ENCODE measurements at places on chromosomes 5 and 9. TPM values are rescaled to one million over a fixed set of nuclear protein-coding genes. Genes with fewer than 3 reads are reported as not detected.

NR5A1 gene
- 0.05 TPM for polyA plus RNA-seq

C7 gene
- polyA plus RNA-seq: 143 TPM

GABRB2 gene
- 1.8 TPM for polyA plus RNA-seq

SH2D3C gene
- polyA plus RNA-seq: 13.8 TPM

DNA sequence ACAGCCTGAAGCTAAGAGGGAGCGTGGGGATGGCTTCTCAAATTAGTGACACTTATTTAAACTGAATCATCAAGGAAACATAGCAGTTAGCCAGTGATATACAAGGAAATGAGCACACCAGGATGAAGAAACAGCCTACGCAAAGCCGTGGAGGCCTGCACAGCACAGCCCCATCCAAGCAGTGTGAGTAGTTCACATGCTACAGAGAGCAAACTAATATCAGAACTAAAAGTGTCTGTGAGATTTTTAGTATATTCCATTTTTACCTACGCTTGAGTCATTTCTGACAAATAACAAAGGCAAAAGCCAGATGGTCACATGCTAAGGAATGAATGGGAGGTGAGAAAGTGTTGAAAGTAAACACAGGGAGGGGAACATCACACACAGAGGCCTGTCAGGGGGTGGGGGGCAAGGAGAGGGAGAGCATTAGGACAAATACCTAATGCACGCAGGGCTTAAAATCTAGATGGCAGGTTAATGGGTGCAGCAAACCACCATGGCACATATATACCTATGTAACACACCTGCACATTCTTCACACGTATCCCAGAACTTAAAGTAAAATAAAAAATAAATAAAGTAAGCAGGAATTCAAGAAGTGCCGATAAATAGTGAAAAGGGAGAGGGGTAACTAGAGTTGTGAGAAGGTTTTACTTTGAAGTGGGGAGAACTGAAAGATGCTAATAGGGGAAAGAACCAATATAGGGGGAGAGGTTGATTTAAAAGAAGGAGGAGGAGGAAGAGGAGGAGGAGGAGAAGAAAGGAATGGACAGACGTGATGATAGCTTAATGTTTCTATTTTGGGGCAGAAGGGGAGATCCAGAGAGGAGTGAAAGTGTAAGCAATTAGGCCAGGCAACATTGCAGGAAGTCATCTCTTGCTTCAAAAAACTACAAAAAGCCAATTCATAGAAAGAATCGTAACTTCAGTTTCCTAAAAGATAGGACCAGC, 100.9 kb upstream of the PTGER4 start:
- no peak for DNase-seq

GRCh38 chr5:38648703-38649291, 92.4 kb upstream of the LIFR start:
- no peak for DNase-seq

DNA sequence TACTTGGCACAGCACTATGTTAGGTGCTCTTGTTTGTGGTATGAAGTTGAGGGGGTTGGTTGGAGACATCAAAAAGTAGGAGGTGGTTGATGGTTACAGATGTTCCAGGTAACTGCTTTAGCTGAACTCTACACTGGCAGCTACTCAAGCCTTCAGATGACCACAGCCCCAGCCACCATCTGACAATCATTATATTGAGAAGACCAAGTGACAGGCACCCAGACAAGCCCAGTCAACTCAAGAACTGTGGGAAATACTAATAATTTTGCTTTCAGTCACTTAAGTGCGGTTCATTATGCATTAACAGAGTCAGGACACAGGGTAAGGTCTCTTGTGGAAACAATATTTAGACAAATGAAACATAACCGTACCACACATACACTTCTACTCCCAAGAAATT, 38.9 kb upstream of the SLIT3 start:
- DNase-seq: no peak

DNA sequence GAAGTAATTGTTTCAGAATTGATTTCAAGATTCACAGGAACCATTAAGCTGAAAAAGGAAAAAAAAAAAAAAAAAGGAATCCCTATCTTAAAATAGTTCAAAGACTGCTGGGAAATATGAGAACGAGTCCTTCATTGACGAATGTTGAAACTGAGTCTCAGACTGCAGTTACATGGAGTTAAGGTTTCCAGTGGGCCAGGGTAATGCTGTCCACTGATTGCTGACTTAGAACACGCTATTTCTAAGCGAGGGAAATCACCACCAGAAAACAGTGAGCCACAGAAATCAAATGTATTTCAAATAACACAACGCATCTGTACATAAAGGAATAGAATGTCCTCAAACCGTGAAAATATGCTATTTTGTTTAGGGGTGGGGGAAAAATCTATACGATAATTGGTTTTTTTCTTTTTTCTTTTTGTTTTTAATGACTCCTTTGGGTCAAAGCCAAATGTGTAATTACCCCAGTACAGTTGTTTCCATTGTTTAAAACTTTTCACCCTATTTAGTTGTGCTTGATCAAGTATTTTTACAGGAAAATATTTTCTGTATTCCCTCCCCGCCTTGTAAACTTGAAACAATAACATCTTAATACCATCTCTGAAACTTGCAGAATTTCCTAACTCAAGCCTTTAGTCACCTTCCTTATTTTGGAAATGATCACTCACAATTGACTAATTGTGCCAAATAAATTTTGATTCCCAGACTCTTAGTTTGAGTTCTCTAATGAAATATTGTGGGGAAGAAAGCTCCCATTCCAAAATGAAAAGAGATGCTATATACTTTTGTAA, 208.3 kb downstream of the MCTP1 start:
- DNase-seq: no peak

GRCh38 chr9:79346350-79347020, 225.3 kb upstream of the TLE4 start:
- no peak for DNase-seq
